ENCODE measurements at places on chromosomes 7 and 10.

DNA sequence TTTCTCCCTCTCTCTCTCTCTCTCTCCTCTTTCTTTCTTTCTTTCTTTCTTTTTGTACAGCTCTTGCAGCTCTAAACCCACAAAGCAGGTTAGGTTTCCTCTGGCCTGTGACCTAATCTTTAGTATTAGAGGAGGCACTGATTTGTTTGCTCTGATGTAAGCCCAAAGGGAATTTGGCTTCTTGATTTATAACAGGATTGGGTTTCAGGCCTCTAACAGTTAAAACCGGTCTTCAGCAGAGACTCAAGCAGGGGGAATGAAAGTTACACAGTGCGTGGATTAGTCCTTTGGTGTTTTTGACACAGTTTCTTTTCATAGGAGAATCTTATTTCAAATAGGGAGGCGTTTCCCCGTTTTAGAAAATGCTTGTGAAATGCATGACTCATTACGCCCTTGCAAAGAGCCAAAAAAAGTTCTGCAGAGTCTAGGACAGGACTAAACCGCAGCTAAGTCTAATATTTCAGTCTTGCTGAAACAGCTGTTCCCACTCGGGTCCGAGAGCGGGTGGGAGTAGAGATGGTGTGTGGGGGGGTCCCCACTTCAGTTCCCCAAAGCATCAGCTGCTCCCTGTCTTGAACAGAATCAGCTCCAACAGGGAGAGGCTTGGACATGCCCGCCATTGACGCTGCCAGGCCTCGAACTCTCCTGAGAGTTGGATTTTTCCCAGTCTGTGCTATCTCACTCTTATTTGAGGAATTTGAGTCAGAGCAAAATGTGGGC lies 296.5 kb upstream of the PITRM1 start:
- DNase-seq = no peak

DNA sequence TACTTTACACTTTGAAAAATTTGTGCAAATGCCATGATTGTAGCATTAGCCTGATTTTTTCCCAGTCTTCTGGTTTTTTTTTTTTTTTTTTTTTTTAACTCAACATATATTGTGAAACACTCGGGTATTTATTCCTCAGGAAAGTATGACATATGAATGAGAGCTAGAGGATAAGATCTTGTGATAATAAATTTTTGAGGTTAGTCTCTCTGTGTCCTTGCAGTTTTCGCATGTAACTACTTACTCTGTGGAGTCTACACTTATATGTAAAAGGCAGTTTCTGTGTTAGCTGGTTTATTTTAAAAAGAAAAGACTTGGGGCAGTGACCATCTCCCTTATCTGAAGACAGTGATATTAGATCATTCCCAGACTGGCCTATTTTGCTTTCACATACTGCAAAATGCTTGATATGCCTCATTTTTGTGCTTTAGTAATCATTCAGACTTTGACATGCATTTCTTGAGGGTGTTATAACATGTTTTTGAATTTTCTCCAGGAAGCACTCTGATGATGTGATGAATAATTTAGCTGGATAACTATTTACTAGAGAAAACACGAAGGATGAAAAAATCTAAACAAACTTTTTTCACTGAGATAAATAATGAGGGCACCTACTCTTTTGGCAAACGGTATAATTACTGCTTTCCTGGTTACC lies 371.0 kb downstream of the NRG3 start:
- DNase-seq = no peak

GRCh38 chr10:70437721-70438120 lies 3.8 kb downstream of the NODAL start:
- no peak for DNase-seq

DNA sequence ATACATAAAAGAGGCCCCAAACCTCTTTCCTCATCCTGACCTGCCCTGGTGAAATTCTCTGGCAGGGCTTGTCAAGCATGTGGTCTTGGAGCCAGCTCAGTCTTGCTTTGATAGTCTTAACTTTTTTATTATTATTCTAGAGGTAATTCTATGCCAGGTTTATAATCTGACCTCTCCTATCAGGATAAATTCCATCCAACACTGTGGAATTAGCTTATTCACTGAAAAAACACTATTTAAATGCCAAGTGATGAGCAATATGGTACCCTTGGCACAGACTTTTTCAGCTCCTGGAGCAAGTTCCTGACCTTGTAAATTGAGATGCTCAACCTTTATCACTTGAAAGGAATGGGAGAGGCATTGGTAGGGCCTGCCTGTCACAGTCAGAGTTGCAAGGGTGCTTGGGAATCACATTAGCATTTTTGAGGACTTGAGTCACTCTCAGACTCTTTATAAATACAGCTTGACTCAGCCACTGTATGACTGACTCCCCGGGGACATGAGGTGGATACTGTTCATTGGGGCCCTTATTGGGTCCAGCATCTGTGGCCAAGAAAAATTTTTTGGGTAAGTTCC lies at the start of gene CPA4:
Gene CPA4 (plus strand): TSS at position 480 of the 576 bp plus-strand sequence. CDS start 20 bp downstream, at position 500.
- DNase-seq = no peak

- no peak for DNase-seq
Observed at GRCh38 chr7:91242097-91242844, 22.0 kb upstream of the FZD1 start.

DNA sequence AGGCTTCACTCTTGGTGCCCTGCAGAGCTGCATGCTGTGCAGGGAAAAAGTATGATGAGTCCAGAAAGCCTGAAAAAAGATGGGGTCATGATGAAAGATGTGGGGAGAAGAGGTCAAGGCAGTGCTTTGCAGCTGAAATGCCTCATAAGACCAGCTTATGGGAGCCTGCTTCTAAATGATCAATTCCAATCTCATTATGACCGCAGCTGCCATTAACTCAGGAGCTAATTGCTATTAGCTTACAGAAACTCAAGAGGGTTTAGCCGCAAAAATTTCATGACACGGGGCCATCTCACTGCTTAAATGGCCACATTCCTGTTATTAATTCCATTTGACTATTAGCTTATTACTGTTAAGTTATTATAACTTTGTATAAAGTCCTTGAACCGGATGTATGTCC lies 502.9 kb upstream of the ZMIZ1 start:
- DNase-seq = no peak

- DNase-seq = no peak
Observed at GRCh38 chr10:116164291-116164690, 108.7 kb downstream of the GFRA1 start.

GRCh38 chr7:37065779-37066271 lies 341.5 kb upstream of the AOAH start:
- no peak for DNase-seq

DNA sequence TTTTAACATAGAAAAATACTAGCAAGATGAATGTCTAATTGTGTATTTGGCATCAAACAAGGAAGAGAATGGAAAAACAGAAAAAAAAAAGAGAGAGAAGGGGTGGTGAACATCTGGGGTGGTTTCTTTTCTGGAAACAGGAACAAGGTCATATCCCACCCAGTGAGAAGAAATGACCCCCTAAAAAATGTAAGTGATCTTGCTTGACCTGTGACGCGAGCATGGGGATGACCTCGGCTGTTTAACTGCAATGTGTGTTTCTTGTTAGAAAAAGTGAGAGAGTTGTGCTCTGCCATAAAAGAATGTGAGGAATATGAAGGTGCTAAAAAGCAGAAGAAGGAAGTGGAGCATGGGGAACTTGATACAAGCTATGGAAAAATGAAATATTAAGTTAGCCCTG lies 258.5 kb downstream of the AGMO start:
- no peak for DNase-seq

- DNase-seq = no peak
Observed at GRCh38 chr10:102540023-102540422, 36.3 kb downstream of the SUFU start.

DNA sequence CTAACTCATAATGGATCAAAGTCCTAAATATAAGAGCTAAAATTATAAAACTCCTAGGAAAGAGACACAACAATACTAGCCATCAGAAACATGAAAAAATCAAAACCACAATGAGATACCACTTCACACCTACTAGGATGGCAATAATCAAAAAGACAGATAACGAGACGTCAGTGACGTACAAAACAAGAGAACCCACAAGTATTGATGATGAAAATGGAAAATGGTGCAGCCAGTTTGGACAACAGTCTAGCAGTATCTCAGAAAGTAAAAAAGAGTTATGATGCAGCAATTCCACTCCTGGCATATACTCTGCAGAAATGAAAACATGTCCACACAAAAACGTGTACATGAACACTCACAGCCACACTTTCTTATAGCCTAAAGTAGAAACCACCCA lies 173.5 kb downstream of the SRPK2 start:
- DNase-seq = no peak

- DNase-seq = no peak
Observed at GRCh38 chr7:154917808-154918160, 85.1 kb downstream of the PAXIP1 start.

- no peak for DNase-seq
Observed at GRCh38 chr7:105743351-105744090, 132.9 kb downstream of the ATXN7L1 start.

GRCh38 chr7:3446786-3447185 lies 145.7 kb downstream of the SDK1 start:
- DNase-seq = no peak

GRCh38 chr10:73017955-73018480 lies 63.4 kb upstream of the PLA2G12B start:
- DNase-seq = peak; percentile 37

DNA sequence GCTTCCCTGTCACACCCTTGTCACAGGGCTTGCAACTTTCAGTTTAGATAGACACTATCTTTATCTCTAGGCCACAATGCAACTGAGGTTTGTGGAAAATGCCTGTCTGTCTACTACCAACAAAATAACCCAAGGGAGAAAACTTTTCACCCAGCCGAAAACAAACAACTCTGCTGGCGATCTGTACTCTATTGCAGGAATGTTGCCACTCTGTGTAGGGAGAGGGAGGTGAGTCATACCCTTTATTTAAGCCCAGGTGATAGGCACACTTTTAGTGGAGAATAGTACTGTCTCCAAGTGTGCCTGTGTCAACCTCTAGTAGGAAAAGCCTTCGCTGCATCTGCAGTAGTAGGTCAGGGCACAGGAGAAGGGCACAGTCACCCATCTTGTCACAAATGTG lies 108.3 kb downstream of the SLC25A40 start:
- no peak for DNase-seq

GRCh38 chr10:4850397-4850796 lies 24.4 kb downstream of the AKR1E2 start:
- DNase-seq = no peak

GRCh38 chr7:134515569-134516468 lies 11.5 kb upstream of the AKR1B10 start:
- no peak for DNase-seq

DNA sequence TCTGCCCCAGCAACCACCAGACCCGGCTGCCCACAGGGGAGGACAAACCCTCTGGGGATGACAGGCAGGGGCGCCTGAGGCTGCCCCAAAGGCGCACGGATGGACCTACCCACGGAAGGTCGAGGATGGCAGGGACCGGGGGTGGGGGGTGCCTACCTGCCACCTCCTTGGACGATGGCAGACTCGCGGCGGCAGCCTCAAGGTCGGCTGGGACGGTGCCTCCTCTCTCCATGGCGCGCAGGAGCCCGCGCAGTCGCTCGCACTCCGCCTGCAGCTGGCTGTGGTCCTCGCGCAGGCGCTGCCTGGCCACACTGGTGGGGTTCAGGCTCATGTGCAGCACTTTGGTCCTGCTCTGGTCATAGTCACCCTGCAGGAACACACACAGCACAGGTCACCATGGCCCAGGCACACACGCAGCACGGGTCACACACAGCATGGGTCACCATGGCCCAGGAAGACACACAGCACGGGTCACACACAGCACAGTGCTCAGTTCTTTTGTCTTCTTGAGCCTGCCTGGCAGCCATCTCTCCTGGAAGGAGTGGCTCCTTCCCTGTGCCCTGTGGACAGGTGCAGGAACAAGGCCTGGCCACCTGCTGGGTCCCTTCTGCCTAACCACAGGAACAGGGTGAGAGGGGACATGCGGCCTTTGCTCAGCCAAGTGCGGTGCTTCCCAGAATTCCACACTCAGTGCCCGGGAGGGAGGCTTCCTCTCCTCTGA lies 266.6 kb downstream of the ELFN1 start:
- DNase-seq = no peak

GRCh38 chr10:125003901-125004467 lies 62.1 kb downstream of the ZRANB1 start:
- no peak for DNase-seq

- DNase-seq = no peak
Observed at GRCh38 chr7:151207315-151207714, 3.0 kb downstream of the H2BK1 start.

- no peak for DNase-seq
Observed at GRCh38 chr7:36264123-36264801, 111.2 kb downstream of the EEPD1 start.

DNA sequence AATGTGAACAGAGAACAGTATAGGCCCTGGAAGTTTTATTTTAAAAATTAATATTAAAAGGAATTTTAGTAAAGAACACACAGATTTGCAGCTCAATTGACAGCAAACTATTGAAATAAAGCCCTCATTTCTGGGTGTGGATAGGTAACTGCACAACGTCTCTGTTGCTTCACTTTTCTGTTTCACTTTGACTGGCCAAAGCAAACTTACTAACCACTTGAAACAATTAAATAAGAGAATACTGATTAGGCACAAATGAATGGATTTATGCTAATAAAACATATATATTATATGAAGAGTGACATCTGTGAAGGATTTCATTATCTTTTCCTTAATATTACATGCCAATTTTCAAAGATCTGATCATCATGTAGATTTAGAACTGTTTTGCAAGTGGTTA lies 11.9 kb downstream of the ZNF804B start:
- DNase-seq = no peak

DNA sequence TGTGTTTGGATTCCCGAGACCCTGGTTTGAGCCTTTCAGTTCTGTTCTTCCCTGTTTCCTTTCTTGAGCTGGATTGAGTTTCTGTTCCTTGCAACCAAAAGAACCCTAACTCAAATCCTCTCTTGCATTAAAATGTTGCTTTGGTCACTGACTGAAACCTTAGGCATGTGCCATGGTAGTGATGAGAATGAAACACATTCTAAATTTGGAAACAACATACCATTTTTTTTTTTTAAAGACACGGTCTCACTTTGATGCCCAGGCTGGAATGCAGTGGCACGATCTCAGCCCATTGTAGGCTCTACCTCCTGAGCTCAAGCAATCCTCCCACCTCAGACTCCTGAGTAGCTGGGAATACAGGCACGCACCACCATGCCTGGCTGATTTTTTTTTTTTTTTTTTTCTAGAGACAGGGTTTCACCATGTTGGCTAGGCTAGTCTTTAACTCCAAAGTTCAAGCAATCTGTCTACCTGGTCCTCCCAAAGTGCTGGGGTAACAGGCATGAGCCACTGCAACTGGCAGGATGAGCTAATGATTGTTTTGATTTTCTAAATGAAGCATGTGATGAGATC lies 8.4 kb downstream of the THAP5 start:
- no peak for DNase-seq

DNA sequence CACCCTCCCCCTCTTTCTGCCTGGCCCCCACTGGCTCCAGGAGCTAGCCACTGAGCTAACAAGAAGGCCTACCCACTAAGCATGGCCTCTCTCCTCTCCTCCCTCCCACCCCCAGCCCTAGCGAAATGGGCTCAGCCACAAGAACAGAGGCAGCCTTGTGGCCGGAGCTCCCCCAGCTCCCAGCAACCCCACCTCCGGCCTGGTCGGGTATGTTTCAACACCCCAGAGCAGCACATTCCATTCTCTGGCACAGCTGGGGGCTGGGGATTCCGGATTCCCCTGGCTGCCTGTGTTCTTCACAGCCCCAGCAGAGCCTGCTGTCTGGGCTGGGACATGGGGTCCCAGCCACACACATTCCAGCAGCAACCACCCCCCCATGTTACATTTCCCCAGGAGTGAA lies 9.0 kb downstream of the SFRP5 start:
- DNase-seq = no peak

- no peak for DNase-seq
Observed at GRCh38 chr7:43121973-43122372, 9.5 kb downstream of the HECW1 start.
